NCI-H187 (cell line): ENCODE measurements at places on chromosomes 2 and 18.
A peak's percentile ranks its signal among the peaks of the same experiment; 100 is the strongest.

DNA sequence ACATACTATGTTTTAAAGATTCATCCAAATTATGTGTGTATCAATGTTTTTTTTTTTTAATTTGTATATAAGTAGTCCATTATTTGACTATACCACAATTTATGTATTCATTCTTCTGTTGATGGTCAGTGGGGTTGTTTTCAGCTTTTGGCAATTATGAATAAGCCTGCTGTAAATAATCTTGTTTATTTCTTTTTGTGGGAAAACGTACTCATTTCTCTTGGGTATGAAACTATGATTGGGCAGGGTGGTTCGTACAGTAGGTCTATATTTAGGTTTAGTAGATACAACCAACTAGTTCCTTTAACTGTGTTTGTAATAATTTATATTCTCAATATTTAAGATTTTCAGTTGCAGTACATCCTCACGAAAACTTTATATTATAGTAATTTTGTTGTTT, 329.2 kb downstream of the LPIN1 start:
- DNase-seq: no peak

DNA sequence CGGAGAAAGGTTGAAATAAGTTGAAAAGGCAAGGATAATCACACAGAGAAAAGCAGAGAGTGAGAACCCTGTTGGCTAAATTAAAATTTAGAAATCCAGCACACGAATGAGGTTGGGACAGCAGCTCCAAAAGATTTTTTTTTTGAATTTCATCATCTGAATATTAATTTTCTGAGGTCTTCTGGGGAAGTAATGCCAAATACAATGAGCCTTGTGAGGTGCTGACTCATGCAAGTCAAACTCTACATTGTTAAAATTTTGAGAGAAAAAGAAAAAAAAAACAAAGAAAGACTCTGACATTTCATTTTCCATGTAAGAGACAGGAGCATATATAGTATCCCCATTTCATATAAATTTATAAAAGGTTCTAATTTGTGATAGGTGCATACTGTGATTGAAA, 614.2 kb upstream of the CDH2 start:
- no peak for DNase-seq

DNA sequence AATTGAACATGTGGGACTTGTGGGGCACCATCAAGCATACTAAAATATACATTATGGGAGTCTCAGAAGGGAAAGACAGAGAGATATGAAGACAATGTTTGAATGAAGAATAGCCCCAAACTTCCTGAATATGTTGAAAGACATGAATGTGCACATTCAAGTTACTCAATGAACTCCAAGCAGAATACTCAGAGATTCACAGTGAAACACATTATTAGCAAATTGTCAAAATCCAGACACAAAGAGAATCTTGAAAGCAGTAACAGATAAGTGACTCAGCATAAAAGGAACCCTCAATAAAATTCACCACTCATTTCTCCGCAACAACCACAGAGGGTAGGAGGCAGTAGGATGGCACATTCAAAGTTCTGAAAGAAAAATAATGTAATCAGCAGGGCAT, 8.8 kb downstream of the C2orf92 start:
- no peak for DNase-seq

DNA sequence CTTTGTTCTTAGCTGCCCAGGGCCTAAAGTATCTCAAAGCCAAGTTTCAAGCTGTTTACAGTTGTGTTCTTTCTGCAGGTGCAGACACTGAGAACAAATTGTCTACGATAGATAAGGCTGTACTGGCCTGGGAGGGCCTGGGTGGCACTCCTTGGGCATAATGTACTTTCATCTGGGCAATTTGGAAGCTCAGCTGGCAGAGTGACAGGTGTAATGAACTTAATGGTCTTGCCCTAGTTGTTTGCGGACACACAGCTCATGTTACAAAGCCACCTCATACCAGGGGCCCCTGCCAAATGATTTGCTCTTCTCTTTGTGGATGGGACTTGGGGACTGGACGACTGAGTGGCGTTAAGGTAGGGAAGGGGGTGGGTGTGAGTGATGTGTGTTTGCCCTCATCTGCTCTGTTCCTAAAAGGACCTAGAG, 4.3 kb downstream of the LDLRAD4 start:
- peak; percentile 34 for DNase-seq

DNA sequence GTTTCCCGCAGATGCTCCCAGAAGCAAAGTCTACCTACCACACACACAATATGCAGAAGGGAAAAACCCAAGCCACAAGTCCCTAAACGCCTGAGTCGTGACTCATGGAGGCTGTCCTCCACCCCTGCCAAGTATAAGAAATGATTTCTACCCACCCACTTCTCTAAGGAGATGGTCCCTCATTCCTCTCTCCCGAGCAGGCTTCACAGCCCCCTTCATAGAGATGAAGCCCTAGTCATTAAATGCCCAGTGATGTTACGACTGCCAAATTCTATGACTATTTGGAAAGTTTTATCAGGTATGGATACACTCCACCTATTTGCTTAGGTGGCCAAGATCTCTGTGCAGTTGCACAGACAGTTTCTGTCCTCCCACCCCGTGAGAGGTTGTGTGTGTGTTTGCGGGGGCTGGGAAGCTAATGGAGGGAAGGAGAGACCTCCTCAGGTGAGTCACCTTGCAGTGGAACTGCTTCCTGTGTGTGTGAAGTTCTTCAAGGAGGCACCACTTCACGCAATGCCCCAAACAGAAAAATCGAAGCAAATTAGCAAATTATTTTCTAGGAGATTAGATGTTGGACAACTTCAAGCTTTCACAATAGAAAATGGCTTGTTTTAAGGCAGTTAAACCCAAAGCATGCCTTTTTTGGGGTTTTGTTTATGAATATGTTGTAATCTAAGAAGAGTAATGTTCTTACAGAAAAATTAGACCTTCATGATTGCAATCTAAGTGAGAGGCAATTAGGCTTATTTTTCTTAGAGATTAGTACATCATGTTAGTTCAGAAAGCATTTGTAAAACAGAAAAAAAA, 175.2 kb downstream of the TGIF1 start:
- DNase-seq: no peak

DNA sequence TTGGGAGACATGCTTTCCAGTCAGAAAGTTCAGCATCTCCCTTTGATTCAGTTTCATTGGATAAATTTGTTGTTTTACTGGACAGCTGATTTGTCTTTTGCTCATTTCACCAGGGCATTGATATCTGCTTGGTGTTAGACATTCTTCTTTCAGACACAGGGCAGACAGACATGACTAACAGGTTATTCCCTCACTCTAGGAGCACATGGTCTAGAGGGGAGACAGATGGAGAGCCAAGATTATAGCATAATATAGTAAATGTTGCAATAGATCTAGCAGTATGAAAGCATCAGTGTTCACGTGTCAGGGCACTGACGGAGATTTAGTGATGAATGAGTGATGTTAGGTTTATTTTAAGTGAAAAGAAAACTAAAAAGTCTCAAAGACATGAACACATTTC, 187.0 kb upstream of the CYRIA start:
- no peak for DNase-seq

GRCh38 chr18:12659904-12660605, 2.1 kb upstream of the SPIRE1 start:
- no peak for DNase-seq

- DNase-seq: no peak
These were observed 33.7 kb upstream of the ZNF516 start for GRCh38 chr18:76528477-76529432.

DNA sequence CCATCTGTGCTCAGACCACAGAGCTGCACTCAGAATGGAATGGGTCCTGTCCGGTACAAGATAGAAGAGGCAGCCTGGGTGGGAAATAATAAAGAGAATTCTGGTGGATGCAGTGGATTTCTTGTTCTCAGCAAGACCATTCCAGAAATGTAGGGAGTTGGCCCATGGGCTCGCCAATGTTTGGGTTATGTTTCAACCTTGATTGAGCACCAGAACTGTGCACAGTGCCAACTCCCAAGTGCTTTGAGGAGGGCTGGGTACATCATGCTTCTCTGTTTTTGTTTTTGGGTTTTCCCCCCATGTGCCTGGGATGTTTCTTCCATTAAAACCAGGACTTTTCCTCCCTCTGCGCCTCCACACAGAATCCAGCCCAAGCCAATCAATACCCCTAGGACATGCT, 304.1 kb downstream of the TNS1 start:
- DNase-seq: no peak

DNA sequence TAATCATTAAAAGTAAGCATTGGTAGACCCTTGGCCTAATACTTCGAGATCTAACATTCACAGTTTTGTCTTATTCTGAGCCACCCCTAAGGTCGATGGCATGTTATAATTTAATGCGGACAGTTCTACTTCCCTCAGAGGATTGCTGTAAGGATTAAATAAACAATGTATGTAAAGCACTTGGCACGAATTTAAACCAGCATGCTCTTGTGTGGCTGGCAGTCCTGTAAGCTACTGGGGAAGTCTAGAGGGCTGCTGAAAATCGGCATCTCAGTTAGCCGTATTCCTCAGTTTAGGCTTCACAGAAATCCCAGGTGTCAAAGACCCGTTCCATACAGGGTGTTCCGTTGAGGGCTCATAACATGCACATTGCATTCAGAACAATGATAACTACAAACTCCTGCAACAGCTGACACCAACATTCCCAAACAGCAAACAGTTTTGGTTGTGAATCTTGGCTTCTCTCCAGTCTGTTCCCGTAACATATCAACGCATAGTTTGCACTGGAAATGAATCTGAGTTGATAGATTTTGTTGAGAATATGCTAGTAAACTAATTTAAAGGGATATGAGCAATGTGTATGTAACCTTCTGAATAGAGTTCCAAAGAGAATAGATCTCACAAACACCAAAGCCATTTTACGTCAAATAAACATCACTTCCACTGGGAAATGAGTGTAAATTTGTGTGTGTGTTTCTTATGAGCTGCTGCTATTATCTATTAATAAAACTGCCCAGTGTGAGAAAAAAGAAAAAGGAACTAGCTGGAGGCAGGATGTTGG, 52.2 kb upstream of the ACKR3 start:
- DNase-seq: no peak

DNA sequence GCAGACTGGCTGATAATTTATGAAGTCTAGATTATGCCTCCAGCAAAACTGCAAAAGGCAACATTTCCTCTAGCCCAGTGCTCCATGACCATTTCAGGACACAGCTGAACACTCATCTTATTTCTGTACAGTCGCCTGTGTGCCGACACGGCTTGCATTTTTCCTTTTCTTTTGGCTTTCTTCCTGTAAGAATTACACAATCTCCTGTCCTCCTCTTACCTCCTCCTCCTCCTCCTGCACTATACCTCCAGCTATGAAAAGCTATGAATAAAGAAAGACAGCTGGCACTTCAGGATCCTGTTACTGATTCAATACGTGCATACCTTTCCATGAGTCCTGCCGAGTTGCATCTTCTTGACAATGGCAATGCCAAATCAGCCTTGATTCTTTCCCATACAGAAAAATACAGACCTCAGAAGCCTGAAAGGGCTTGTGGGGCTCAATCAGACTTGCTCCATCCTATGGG, 32.2 kb upstream of the TRIB2 start:
- no peak for DNase-seq

- no peak for DNase-seq
These were observed 18.7 kb downstream of the C1D start for GRCh38 chr2:68044099-68044498.

- DNase-seq: no peak
These were observed 12.6 kb downstream of the GLI2 start for GRCh38 chr2:120748310-120748709.

DNA sequence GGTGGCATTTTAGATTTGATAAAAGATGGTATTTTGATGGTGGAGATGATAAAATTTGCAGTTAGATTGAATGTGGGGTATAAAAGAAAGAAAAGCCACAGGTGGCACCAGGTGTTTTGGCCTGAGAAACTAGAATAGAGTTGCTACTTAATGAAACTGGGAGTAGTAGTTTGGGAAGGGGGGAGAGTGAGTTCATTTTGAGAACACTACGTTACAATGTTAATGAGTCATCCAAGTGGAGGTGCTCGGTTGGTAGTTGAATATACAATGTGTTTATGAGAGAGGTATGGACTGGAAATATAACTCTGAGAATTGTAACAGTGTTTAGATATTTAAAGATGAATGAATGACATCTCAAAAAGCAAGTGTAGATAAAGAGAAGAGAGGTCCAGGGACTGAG, 26.4 kb downstream of the EPG5 start:
- DNase-seq: no peak

GRCh38 chr2:79929624-79930023, 374.9 kb downstream of the LRRTM1 start:
- DNase-seq: no peak

- no peak for DNase-seq
These were observed 67.4 kb upstream of the PPM1B start for GRCh38 chr2:44101246-44101645.

DNA sequence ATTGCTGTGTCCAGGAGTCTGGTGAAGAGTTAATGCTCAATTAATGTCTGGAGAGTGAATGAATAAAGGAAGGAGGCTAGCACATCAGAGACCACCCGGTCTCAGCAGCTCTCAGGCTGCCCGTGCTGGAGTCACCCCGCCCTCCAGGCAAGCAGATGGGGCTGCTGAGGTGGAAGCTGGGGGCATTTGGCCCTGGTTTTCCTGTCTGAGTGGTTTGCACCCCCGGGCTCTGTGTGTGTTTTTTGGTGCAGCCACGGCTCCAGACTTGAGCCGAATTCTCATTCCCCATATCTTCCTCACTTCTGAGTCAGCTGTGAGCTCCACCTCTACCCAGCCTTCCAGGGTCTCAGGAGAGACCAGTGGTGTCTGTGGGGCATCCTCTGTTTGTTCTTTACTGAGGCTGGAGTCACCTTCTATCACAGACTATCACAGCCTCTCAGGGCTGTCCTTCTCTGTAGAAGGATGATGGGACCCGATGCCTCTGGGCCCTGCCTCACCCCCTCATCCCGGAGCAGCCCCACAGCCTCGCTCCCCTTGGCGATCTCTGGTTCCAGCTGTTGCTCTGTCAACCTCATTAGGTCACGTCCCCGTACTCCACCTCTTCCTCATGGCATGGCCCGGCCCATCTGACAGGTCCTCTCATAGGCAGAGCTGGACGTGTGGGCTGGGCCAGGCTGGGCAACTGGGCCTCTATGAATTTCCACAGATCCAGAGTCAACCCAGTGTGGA, 60.8 kb downstream of the HS1BP3 start:
- DNase-seq: no peak

GRCh38 chr2:205411558-205411957, 270.7 kb upstream of the NRP2 start:
- DNase-seq: no peak

GRCh38 chr2:65275141-65275915, 47.7 kb downstream of the ACTR2 start:
- no peak for DNase-seq

GRCh38 chr2:136653861-136654260, 111.5 kb upstream of the THSD7B start:
- DNase-seq: no peak
